ENCODE measurements at places on chromosomes 2 and 18.
A peak's percentile ranks its signal among the peaks of the same experiment; 100 is the strongest.

- DNase-seq = peak; percentile 17
These were observed 59.0 kb upstream of the LDLRAD4 start for GRCh38 chr18:13159579-13159978.

GRCh38 chr2:109398366-109399015 lies 215.3 kb downstream of the SEPTIN10 start:
- DNase-seq = no peak

DNA sequence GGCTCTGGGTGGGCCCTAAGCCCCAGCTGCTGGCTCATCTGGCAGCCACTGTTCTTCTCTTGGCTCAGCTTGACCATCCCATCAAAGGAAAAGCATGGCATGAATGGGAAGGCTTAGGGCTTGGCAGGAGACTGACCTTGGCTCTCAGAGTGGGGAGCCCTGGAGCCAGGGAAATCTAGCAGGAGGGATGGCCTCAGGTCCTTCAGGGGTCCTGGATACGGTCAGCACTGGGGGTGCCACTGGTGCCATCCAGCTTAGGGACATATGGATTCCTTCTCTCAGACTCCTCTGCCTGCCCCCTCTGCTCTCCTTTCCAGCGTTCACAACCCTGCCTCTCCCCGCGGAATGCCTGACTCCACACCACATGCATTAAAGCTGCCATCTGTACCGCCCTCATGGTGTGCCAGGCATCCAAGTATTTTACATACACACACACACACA lies 165.5 kb upstream of the HAAO start:
- no peak for DNase-seq

- DNase-seq = peak; percentile 26
These were observed 354.6 kb upstream of the SETBP1 start for GRCh38 chr18:44325903-44326635.

- no peak for DNase-seq
These were observed 39.4 kb downstream of the AGFG1 start for GRCh38 chr2:227511239-227511930.

DNA sequence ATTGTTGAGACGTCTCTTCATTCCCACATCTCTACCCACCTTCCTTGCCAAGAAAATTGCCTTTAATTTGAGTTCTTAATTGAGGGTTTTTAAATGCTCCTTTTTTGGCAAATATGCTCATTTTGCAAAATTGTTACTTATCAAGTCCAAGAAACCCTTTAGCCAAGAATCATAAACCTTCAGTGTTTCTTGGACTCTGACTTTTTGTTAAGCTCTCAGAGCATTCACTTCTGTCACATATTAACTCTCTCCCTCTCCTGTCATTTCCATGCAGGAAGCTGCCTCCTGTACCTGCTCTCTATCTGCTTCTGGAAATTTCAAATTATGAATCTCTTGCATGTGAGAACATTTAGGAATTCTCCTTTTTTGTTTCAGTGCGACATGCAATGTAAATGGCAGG lies 100.0 kb upstream of the PIEZO2 start:
- no peak for DNase-seq
